Activated CD4-positive, CD25-positive, alpha-beta regulatory T cell (primary cell): ENCODE measurements at places on chromosomes 13 and 19.
A peak's percentile ranks its signal among the peaks of the same experiment; 100 is the strongest.

- no peak for DNase-seq
Measured at GRCh38 chr19:6032827-6033226, 54.9 kb upstream of the RANBP3 start.

DNA sequence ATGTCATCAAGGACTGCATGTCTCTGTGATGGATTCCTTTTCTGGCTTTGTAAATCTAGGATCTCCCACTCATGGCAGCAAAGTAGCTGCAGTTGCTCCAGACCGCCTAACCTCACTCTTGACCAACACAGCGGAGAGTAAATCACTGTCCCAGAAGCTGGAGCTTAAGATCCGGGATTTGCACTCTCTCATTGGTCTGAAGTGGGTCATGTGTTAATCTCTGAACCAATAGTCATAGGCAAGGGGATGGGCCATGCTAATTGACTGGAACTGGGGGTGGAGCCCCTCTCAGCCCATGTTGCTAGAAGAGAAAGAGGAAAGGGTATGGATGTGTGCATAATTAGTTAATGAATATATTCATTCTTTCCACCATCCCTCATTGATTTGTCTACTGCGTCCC lies 34.0 kb downstream of the VAV1 start:
- DNase-seq: no peak

- DNase-seq: peak; percentile 60
Measured at GRCh38 chr19:48510421-48511268, 990 bp downstream of the LMTK3 start.

- DNase-seq: no peak
Measured at GRCh38 chr19:35041548-35042055, at the start of gene HPN. Gene HPN, plus strand, starts transcription at chr19:35041721. Its CDS starts 786 bp downstream, at chr19:35042507.

DNA sequence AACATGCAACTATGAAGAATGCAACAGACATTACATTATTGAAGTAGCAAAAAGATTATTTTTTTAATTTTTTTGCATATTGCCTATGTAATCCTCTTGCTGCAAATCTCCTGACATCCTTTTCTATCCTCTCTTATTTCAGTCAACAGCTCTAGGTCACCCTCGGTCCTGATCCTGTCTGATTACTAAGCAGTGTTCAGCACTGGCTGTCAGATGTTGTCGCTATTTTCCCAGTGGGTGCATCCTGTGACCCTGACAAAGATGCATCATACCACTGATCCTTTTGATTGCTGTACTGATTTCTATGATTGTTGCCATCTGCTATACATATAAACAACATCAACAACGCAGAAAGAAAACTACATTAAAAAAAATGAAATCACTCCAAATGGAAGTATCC lies 443.7 kb upstream of the PRR20A start:
- no peak for DNase-seq

DNA sequence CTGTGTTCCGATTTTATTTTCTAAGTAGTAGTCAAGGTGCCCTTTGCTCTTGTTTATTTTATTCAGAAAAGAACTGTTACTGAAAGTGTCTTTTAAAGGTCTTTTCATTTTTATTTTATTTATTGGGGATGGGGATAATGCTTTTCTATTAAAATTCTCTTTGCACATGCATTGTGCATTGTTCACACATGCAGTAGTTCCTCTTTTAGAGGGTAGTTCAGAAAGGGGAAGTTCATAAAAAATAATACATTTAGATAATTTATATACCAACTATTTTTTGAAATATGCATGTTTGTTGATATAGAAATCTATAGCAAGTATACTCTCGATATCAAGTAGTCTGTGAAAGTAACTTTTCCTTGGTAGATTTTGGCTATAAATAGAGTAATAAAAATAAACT lies 3.5 kb downstream of the GPC5 start:
- DNase-seq: no peak

- DNase-seq: no peak
Measured at GRCh38 chr13:49664606-49665005, 26.7 kb downstream of the EBPL start.

- no peak for DNase-seq
Measured at GRCh38 chr13:27014406-27015359, 156.9 kb downstream of the USP12 start.

DNA sequence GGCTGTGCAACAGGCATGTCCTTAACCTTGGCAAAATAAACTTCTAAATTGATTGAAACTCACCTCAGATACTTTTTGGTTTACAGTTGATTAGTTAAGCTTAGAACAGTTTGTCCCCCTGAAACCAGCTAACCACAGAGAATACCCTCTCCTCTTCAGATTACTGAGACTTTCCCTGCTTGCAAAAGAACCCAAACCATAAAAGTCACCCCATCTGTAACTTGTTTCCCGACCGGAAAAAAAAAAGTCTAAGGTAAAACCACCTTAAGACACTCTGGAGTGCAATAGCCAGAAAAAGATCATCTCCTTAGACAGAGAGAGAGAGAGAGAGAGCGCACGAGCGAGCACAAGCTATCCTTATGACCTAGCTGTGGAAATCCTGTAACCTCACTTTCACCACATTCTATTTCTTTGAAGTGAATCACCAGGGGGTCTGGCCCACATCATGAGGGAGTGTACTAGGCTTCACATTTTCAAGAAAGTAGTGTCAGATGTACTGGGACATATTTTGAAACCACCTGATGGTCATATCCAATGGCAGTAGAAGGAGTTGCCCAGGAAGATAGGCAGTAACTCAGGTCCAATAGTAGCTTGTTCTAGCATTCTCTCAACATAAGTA lies 11.1 kb upstream of the GTF2F2 start:
- DNase-seq: no peak

GRCh38 chr19:46728693-46729339 lies 11.9 kb upstream of the PRKD2 start:
- DNase-seq: peak; percentile 73

GRCh38 chr13:85724546-85725432 lies 74.4 kb downstream of the SLITRK6 start:
- DNase-seq: no peak

- no peak for DNase-seq
Measured at GRCh38 chr19:49848938-49849337, 2.0 kb upstream of the PTOV1 start.

DNA sequence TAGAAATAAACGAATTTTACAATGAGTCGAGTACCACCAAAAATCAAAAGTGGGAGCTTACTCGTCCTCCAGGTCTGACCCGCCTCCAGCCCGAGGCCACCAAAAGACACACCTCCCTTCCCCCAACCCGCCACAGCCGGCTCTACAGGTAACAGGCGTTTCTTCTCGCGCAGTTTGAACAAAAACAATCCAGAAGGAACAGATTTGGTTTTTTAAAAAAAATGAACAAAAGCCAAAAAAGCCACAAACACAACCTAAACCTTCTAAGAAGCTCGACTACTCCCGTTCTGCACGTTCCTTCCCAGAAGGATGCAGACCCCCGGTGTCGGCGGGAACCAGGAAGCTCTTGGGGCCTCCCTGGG lies 671 bp downstream of the ZDHHC20 start:
- DNase-seq: peak; percentile 12

DNA sequence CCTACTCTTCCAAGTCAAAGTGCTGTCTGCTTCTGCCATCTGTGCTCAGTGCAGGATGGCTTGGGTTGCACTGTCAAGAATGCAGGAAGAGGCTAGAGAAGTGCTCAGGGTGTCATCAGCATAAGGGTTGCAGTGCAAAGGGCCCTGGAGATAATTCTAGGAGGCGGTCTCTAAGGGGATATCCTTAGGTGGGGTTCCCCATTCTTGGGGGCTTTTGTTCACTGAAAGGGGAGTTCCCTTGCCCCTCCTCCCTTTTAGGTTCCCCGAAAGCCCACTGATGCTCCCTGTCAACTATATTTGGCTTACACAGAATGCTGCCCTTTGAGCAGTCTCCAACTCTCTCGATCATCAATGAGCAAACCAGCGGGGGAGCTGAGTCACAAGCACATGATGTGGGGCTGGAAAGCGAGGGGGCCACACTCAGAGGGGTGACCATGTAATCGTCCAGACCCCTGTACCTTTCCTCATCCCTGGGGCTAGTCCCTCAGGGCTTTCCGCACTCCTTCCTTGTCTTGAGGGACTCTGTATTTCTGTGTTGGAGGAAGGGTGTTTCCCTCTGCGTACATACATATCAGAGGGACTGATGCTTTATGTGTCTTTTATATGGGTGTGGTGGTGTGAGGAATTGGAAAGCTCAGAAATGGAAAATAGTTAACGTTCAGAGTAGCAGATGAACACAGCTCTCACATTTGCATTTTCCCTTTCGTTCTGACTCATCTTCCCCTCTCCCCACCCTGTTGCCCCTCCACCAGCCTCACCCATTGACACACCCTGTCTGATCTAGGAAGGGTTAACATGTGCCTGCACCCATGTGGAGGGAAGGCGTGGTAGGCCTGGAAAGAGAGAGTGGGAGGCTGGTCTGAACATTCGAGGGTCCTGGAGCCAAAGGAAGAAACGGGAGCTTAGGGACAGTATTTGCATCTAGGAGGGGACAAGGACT lies 6.7 kb downstream of the ZBTB32 start:
- DNase-seq: no peak

GRCh38 chr19:27765912-27766725 lies 1446.8 kb downstream of the UQCRFS1 start:
- no peak for DNase-seq

GRCh38 chr13:24683351-24683750 lies 3.1 kb downstream of the ATP12A start:
- no peak for DNase-seq

- no peak for DNase-seq
Measured at GRCh38 chr13:39599842-39600241, 3.2 kb downstream of the LHFPL6 start.

DNA sequence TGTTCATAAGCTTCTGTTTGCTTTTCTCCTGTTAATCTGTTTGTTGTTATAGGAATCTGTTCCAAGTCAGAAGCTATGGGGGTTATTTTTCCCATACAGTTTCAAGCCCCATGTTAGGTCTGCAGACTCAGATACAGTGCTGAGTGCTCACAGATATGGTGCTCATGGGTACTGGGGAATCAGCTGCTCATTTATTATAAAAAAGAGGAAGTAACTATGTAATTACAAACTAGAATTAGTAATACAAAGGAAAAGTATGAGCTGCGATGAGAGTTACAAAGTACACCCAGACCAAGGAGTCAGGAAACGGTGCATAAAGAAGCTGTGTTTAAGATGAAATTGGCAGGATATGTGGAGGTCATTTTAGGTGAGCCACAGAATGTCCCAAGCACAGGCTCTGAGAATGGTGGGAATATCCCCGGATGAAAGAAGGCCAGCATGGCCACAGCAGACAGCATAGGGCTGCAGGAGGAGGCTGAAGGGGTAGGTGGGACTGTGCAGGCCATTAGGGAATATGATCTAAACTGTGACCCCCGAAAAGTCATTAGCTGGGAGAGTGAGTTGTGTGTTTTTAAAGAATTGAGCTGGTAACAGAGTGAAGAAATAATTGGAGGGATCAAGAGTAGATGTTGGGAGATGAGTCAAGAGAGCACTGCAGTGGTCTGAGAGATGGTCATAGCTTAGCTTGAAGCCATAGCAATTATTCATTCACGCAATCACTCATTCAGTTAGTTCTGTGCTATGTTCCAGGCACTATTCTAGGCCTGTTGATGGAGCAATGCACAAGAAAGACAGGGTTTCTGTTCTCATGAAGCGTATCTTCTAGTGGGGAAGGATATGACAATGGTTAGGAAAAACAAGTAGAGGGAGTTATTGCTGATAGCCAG lies 177.4 kb upstream of the UBL3 start:
- DNase-seq: no peak

- peak; percentile 46 for DNase-seq
Measured at GRCh38 chr19:10295305-10295846, 5.6 kb downstream of the ICAM5 start.

- DNase-seq: no peak
Measured at GRCh38 chr13:36814465-36814864, 4.6 kb upstream of the RFXAP start.

GRCh38 chr13:109033090-109033489 lies 403.7 kb downstream of the MYO16 start:
- DNase-seq: no peak

GRCh38 chr13:29073755-29074154 lies 253.6 kb downstream of the MTUS2 start:
- no peak for DNase-seq

GRCh38 chr19:3608750-3609322 lies 2.2 kb upstream of the TBXA2R start:
- DNase-seq: no peak

DNA sequence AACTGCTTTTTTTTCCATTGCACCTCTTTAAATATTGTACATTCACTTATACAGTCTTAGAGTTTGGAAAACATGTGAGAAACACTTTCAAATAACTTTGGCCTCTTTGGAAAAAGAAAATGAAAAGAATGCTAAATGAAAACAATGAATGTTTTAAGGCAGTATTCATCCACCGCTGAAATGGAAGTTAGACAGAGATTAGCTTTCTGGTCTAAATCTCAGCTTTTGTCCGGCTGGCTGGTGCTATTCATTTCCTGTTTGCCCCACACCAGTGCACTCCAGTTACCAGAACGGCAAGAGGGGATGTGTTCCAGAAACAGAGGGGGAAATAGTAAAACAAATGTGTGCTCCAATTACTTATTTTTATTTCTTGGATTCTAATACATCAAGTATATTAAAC lies 1201.3 kb downstream of the EFNB2 start:
- DNase-seq: no peak

DNA sequence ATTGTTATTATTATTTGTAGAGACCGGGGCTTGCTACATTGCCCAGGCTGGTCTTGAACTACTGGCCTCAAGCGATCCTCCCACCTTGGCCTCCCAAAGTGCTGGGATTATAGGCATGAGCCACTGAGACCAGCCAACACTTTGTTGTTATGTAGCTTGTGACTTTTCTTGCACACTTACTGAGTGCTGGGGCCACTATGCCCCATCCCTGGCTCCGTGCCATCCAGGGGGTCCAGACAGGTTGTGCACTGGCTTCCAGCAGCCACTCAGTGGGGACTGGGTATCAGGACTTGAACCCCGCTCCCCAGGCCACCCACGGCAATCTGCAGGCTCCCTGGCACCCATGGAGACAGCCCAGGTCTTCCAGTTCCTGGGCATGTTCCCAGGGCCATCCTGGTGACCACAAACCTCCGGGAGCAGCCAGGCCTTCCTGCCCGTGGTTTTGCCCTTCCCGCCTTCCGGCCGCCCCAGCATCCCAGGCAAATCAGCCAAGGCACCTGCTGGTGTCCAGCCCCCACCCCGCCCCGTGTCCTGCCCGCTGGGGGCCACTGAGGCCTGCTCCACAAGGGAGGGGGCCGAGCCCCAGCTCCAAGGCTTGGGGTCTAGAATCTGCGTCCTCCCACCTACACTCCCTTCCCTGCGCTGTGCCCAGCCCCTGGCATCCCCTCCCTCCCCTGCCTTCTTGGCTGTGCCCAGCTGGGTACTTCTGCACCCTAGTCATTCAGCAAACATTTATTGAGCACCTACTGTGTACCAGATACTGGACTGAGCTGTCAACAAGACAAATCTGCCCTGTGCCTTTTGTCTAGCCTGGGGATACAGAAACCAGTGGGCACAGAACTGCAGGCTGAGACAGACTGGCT lies 23.7 kb upstream of the SEMA6B start:
- no peak for DNase-seq
